Aorta (tissue), 5 donors: ENCODE measurements at places on chromosomes 5 and 9. TPM values are rescaled to one million over a fixed set of nuclear protein-coding genes. Genes with fewer than 3 reads are reported as not detected.

PCDH1 gene
- polyA plus RNA-seq = 2.5 TPM

WHRN gene
- 3.4 TPM for polyA plus RNA-seq

ADGRV1 gene
- polyA plus RNA-seq = 0.38 TPM

UGCG gene
- 10.2 TPM for polyA plus RNA-seq

CNOT6 gene
- polyA plus RNA-seq = 12.0 TPM

OR1Q1 gene
- not detected for polyA plus RNA-seq

WDR31 gene
- 0.54 TPM for polyA plus RNA-seq

GPRIN1 gene
- polyA plus RNA-seq = 0.15 TPM

TSSK1B gene
- not detected for polyA plus RNA-seq

MEIKIN gene
- not detected for polyA plus RNA-seq
